B cell (primary cell): ENCODE measurements at places on chromosomes 5 and 9.
A peak's percentile ranks its signal among the peaks of the same experiment; 100 is the strongest.

DNA sequence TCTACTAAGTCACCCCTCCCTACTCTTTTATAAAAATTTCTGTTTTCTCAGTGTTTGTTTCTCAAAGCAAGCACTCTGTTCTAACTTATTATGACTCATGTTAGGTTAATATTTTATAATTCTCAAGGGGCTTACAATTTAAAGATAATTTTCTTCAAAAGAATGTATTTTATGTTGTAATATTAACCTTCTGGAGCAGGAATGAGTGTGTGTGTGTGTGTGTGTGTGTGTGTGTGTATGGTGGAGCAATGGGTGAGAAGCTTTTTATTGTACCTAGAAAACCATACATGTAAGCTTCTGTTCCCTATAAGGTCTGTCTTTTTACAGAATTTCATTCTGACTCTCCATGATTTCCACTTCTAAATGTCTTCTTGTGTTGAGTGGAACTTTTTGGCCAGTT is 63.0 kb downstream of the PBX3 start:
- no peaks in the 10 kb centered on the region for H3K36me3 ChIP-seq
- no peak for DNase-seq
- H3K4me1 ChIP-seq: no peaks in the 10 kb centered on the region
- H3K4me3 ChIP-seq: no peak overlapping the region
- H3K27me3 ChIP-seq: no peaks in the 10 kb centered on the region

GRCh38 chr9:127055745-127056402 is 66.6 kb downstream of the ANGPTL2 start:
- H3K4me3 ChIP-seq: no peak overlapping the region
- H3K27me3 ChIP-seq: no peaks in the 10 kb centered on the region
- no peak for DNase-seq
- peaks cover 10% of the 10 kb centered on the region for H3K4me1 ChIP-seq

DNA sequence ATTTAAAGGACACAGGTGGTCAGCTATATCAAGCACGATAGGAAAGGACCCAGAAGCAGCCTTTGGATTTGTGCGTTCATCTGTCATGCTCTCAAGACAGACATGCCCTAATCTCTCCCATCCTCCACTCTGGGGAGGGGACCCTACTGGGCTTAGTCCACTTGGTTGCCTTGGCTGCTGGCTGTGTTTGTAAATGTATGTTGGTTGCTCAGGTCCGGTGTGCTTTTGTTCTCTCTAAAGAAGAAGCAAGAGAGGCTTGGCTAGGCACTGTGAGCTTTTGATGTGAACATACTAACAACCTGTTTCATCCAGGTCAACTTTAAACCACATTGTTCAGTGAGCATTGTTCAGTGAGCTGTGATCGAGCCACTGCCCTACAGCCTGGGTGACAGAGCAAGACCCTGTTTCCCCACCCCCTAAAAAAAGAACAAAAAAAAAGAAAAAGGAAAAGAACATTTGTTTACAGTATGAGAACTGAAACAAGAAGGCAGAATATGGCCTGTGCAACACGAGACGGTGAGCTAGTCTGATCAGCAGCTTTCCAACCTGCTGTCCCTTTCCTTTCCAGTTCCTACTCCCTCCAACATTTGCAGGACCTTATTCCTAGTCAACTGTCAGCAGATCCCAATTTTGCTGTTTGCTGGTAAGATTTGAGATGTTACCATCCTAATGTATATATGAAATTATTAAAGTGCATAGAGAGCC is 228.3 kb downstream of the ARHGAP26 start:
- H3K4me3 ChIP-seq: no peak overlapping the region
- no peaks in the 10 kb centered on the region for H3K27me3 ChIP-seq
- peak; percentile 50 for DNase-seq
- H3K36me3 ChIP-seq: no peaks in the 10 kb centered on the region
- peaks cover 45% of the 10 kb centered on the region for H3K4me1 ChIP-seq

- peaks cover 3% of the 10 kb centered on the region for H3K27me3 ChIP-seq
- peak; percentile 9 for DNase-seq
- no peaks in the 10 kb centered on the region for H3K36me3 ChIP-seq
- no peaks in the 10 kb centered on the region for H3K4me1 ChIP-seq
- no peak overlapping the region for H3K4me3 ChIP-seq
- no peak overlapping the region for H3K27ac ChIP-seq
These were observed 9.6 kb downstream of the TMOD1 start for GRCh38 chr9:97510797-97511654.

GRCh38 chr9:125752070-125752628 is 5.0 kb downstream of the PBX3 start:
- no peak for DNase-seq
- H3K4me1 ChIP-seq: peaks cover 10% of the 10 kb centered on the region
- no peaks in the 10 kb centered on the region for H3K27me3 ChIP-seq
- no peaks in the 10 kb centered on the region for H3K36me3 ChIP-seq
- no peak overlapping the region for H3K4me3 ChIP-seq
- H3K27ac ChIP-seq: no peak overlapping the region

- peaks cover 9% of the 10 kb centered on the region for H3K36me3 ChIP-seq
- peaks cover 81% of the 10 kb centered on the region for H3K4me1 ChIP-seq
- peak overlapping the region; percentile 93 for H3K27ac ChIP-seq
- peak; percentile 81 for DNase-seq
These were observed 12.4 kb upstream of the CXXC5 start for GRCh38 chr5:139635606-139636206.

DNA sequence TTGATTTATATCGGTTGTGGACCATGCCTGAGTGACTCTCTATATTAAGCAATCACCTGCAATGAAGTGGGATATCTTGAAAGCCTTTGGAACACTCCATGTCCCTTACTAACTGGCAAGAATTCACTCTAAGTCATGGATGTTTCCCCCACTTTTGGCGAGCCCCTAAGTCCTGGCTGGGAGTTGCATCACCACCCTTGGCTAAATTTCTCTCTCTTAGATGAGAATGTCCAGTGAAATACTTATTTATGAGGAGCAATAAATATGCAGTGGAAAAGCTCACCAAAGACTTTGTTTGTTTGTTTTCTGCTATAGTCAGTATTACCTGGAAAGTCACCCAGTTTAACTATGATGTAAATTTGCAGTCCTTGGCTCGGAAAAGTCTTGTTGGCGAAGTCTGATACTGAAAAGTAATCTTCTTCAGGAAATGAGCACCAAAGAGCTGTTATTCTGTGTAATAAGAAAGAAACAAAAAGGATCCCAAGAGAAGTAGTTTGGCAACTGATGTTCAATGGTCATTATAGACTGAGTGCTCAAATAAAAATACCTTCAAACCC is 333.8 kb downstream of the DMRT2 start:
- no peak for DNase-seq
- no peaks in the 10 kb centered on the region for H3K36me3 ChIP-seq
- no peak overlapping the region for H3K4me3 ChIP-seq
- no peaks in the 10 kb centered on the region for H3K4me1 ChIP-seq
- no peak overlapping the region for H3K27ac ChIP-seq

- H3K4me1 ChIP-seq: no peaks in the 10 kb centered on the region
- H3K27ac ChIP-seq: no peak overlapping the region
- no peak for DNase-seq
These were observed 170.4 kb downstream of the CTNND2 start for GRCh38 chr5:11733840-11734192.

DNA sequence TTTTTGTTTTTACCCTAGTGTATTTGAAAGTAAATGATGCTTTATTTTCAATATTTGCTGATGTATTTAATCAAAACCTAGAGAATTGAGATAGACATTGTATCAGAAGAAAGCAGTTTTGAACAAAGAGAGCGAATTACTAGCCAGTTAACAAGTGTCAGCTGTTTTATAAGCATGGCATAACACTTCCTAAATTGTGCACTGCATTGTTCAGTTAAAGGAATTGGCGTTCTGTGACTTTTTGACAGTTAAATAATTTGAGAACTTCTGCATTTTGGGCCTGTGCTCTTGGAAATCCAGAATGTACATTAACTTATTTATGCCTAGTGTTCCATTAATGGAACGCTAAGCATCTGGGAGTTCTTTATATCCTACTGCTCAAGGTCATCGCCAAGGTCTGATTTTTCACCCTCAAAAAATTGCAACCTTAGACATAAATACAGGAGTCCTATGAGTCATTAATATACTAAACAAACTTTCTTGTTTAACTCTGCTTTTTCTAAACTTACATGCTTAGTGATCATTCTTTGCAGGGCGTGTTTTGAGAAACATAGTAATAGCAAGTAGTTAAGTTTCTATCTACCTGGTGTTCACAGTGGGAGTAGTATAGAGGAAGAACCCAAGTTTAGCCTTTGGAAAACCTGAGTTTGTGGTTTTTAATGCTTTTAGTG is 31.1 kb downstream of the RASA1 start:
- peaks cover 19% of the 10 kb centered on the region for H3K4me1 ChIP-seq
- H3K4me3 ChIP-seq: no peak overlapping the region
- no peak overlapping the region for H3K27ac ChIP-seq
- no peaks in the 10 kb centered on the region for H3K27me3 ChIP-seq

DNA sequence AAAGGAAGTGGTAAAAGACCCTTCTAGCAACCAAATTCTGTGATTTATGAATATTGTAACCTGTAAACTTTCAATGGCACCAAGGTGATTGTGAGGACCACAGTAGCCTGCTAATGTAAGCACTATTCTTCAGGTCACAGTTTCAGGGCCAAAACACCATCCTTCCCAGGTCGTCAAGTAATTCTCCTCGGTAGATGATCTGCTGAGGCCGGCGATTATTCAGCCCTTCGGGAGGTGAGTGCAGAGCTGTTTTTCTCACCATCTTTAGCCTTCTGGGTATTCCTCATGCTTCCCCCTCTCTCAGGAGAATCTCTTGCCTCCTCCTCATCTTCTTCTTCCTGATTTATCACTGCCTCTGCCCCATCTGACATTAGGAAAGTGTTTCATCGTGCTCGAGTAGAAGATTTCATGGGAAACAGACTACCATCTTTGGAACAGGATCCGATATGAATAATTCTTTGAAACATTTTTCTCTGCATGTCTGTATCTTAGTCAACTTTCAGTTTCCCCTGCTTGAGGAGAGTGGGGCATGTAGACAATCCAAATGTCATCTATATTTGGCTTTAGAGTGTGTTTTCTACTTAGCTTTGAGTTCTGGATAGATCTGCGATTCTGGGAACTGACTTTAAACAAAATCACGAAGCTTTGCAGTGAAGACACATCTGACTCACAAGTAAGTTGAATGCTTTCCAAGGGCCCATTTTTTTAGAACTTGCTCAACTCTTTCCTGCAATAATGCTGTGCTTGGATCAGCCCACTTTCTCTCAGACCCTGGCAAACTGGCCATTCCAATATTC is 173.9 kb downstream of the AOPEP start:
- no peaks in the 10 kb centered on the region for H3K27me3 ChIP-seq
- no peak overlapping the region for H3K27ac ChIP-seq
- H3K4me1 ChIP-seq: no peaks in the 10 kb centered on the region
- no peak overlapping the region for H3K4me3 ChIP-seq

GRCh38 chr9:101035098-101035497 is 6.6 kb downstream of the PLPPR1 start:
- H3K4me1 ChIP-seq: no peaks in the 10 kb centered on the region
- H3K4me3 ChIP-seq: no peak overlapping the region
- no peak overlapping the region for H3K27ac ChIP-seq
- H3K27me3 ChIP-seq: no peaks in the 10 kb centered on the region
- no peak for DNase-seq
